HL-60 (cell line): ENCODE measurements at places on chromosomes 2 and 18.

- no peak for DNase-seq
These were observed 58.1 kb upstream of the KYNU start for GRCh38 chr2:142819411-142819810.

DNA sequence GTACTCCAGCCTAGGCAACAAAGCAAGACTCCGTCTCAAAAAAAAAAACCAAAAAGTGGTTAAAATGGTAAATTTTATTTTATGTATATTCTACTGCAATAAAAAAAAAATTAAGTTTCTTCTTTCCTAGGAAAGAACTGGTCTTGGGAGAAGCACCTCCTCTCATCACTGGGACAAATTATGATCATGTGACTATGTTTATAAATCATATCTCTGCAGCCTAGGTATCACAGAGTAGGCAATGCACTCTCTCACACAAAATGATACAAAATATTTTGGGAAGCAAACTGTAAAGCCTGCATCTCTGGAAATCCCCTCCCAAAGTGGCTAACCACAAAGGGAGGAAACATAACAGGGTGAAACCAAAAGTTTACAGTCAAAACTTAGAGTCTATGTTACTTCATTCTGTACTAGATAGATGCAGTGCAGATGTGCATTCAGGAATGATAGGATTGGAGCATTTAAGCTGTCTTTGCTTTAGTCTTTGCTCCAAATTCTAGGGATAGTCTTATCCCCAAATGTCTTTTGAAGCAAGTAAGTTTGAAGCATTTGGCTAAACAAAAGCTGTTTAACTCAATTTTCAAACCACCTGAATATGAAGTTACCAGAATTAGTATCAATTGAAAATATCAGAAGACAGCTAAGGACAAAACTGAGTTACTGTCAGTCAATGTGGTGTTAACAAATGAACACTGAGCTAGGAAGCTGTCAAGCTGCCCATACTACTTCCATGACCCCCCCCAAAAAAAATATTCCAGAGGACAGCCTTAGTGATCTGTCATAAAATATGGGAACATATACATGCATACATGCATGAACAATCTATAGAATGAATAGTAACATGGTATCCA is 21.1 kb upstream of the MALT1 start:
- DNase-seq: peak; percentile 19

DNA sequence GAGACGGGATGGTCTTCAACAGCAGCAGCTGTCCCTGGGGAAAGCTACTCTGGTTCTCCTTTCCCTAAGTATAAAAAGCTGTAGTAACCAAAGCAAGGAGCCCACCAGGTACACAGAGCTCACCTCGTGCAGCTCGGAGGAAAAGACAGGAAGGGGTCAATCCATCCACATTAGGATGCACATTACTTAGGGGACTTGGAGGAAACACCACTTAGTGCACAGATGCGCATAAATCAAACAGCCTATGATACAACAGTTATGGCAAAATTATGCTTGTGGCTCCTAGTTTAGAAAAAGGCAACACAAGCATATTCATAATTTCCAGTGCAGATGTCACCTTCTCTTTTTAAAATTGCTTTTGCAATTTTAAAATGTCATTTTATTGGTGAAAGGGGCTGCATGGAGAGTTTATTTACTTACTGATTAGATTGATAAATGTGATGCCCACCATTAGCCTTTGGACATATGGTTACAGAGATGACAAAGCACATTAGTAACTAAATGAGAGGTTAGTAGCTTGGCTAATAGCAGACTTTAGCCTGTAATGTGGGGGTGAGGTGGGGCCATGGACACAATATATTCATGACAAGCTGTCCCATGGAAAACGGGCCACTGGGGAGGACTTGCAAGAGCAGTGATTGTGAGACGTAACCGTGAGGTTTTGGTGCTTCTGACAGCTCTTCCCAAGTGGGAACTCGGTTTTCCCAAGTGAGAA is 199.8 kb downstream of the MYT1L start:
- no peak for DNase-seq

GRCh38 chr18:34281290-34281689 is 56.6 kb upstream of the NOL4 start:
- no peak for DNase-seq

- no peak for DNase-seq
These were observed 1.8 kb upstream of the NFATC1 start for GRCh38 chr18:79393635-79394533.

DNA sequence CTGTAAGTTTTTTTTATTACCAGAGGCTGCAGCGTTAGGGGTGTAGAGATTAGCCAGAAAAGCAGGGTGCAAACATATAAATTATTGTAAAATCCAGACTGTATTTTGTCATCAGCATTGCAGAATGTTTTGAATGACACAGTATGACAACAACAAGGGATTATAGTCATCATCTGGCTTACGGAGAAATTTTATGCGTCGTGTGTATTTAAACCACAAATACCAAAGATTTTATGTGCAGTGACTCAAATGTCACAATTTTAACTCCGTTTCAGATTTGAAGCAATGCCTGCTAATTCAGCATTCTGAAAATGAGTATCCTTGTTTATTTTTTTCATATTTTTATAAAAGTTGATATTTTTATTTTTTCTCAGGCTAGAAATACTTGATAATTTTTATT is 19.4 kb upstream of the TMX3 start:
- no peak for DNase-seq

DNA sequence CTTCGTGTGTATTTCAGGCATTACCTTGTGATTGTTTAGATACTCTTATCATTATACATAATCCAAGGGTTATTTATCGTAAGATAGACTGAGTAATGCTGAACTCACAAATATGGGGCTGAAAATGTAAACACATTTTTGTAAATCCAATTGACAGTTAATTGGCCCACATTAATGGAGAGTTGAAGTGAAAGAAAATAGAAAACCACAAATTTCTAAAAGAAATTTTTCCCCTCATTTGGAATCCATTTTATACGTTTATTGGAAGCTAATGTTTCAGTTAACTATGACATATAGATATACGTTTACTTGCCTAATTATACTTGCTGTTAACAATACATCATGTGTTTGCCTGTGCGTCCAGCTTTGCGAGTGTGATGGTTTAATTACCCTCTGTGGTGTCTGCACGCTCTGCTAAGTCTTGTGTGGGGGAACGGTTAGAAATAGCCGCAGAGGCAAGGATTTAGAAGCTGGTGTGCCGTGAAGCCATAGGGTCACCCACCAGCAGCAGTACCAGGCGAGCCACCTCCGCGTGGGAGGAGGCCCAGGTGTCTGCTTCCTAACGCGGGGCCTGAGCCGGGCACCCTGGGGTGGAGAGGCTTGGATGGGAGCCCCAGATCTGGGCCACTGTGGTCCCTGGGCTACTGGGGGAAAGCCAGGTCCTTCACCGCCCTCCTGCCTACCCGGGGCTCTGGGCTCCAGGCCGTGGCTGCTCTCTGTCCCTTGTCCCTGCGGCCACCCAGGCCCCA is 38.0 kb downstream of the TSHZ1 start:
- DNase-seq: no peak

- DNase-seq: no peak
These were observed 420 bp downstream of the PIGN start for GRCh38 chr18:62186499-62186773.

GRCh38 chr2:45199973-45200372 is 190.7 kb upstream of the SIX2 start:
- no peak for DNase-seq

DNA sequence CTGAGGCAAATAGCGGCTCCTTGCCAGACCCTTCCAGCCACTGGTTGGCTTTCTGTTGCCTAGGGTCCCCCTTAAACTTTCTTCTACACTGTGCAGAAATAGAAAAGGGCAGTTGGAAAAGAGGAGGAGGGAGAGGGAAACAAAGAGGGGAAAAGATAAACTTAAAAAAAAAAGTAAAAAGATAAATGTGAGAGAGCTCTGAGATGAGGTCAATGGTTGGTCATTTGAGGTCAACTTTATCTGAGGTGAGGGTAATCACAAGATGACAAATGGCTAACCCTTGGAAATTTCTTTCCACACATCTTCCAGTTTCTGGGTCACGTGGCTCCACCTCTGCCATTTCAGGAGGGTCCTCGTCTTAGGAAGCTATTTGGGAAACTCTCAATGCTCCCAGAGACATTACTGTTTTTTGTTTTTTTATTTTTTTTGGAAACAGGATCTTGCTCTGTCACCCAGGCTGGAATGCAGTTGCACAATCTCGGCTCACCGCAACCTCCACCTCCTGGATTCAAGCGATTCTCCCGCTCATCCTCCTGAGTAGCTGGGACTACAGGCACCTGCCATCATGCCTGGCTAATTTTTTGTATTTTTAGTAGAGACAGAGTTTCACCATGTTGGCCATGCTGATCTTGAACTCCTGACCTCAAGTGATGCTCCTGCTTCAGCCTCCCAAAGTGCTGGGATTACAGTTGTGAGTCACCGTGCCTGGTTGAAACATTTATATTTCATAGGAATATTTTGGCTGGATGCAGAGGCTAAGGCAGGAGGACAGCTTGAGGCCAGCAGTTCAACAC is 199.9 kb downstream of the TGIF1 start:
- no peak for DNase-seq

DNA sequence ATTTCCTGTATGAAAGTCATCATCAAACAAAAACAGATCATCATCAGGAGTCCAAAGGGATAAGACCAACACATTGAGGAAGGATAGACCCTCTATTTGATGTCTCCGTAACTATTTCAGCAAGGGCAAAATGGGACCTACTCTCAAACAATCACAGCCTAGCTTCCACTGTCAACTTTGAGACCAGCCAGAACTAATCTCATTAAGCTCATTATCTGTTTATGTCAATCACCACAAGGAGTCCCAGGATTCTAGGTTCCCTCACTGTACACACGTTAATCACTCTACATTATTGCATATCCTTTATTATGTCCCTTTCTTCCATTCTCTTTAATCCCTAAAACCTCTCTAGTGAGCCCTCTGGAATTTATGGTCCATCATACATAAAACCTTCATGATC is 370.3 kb upstream of the LINC00305 start:
- DNase-seq: no peak

DNA sequence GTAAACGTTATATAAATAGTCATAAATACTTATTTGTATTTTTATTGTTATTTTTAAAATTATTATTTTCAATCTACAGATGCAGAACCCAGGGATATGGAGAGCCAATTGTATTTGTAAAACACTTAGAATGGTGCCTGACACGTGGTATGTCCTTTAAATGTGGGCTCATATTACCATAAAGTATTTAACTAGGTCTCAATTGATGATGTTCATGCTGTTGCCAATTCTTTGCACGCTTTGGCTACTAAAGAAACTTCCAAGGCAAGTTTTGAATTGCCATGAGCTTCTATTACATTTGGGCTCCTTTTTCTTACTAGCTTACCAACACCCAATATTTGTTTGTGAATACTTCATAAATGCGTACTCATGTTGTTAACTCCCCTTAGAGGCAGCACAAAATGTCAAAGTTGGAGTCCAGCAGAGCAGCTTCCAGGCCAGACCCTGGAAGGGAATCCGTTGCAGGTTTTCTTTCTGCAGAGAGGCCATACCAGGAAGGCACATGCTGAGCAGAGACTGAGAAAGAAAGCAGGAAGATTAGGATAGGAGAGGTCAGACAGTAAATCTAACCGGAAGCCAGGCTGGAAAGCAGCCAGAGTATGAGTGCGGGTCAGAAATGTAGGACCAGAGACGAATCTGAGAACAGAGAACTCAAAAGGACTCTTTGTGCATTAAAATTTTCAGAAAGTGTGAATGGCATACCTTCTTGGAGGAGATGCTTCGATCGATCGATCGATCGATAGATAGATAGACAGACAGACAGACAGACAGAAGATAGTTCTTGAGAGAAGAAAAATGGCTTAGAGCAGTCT is 4.2 kb upstream of the NOSTRIN start:
- DNase-seq: no peak

GRCh38 chr18:39732918-39733317 is 2167.3 kb upstream of the CELF4 start:
- DNase-seq: no peak

- no peak for DNase-seq
These were observed 41.7 kb upstream of the RND3 start for GRCh38 chr2:150528861-150529801.

DNA sequence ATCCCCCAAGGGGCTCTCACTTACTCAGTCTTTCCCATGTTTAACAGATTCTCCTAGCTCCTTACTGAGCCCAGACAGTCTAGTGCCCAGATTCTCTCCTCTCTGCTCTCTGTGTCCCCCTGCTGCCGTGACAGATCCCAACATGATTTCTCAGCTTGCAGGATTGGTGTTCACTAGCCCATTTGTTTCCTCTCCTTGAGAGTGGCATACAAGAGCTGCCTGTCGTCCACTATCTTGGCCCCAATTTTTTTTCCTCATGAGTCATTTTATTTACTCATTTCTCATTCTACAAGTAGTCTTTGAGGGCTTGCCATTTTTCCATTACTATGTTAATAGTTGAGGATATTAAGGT is 199.9 kb upstream of the FN1 start:
- no peak for DNase-seq

GRCh38 chr2:158719403-158719802 is 75.7 kb upstream of the DAPL1 start:
- DNase-seq: no peak

DNA sequence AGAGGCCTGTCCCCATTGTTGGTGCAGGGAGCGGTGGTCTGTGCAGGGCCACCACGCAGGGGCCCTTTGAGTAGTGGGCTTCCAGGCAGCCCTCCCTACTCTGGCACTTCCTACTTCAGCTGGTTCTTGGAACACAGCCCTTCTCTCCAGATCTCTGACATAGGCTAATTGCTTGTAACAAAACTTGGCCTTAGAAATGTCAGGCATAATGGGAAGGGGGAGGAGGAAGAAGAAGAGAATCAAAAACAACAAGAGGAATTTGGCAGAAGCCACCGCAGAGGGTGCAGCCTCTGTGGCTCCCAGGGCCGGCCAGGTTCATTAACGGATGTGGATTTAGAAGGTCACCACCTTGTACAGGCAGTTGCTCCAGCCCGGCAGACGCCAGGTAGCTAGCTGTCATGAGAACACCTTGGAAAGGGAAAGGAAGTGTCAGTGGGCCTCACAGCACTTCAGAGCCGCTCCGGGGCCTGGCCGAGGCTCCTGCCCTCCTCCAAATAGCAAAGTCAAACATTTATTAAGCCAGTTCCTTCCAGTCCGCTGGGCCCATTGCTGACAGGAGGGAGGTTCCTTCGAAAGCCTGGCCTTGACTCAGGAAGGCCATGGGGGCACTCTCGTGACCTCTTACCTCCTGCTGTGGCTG is 7.4 kb downstream of the BOD1L2 start:
- no peak for DNase-seq

GRCh38 chr18:38244480-38244879 is 678.9 kb upstream of the CELF4 start:
- DNase-seq: no peak

GRCh38 chr18:9994026-9994570 is 80.3 kb downstream of the VAPA start:
- no peak for DNase-seq
